ENCODE measurements at places on chromosomes 6 and 20.

DNA sequence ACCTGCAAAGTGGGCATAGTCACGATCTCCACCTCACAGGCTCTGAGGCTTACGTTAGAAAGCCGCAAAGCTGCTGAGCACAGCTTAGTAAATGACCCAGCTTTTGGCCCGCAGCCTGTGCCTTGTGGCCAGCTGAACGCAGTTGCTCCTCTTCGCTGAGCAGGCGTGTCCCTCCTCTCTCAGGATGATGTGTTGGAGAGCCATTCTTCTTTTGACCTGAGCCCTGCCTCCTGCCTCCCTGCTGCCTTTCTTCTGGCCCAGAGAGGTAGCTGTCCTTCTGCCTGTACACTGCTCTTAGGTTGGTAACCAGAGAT, 47.6 kb upstream of the MYL9 start:
- DNase-seq, result no peak

DNA sequence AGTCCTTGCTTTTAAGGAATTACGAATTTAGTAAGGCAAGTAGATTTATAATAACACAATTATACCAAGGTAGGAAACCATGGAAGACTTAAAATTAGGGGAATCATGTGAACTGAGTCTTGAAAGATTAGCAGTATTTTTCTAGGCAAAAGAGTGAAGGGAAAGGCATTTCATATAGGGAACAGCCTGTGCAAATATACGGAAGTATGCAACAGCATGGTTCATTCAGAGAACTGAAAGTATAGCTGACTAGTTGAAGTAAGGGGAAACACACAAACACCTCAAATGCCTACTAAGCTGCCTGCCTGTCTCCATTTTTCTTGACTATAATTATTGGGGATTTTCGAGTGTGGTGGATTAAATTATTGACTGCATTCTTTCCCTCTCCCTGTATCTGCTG, 39.0 kb upstream of the ECHDC1 start:
- DNase-seq, result no peak

DNA sequence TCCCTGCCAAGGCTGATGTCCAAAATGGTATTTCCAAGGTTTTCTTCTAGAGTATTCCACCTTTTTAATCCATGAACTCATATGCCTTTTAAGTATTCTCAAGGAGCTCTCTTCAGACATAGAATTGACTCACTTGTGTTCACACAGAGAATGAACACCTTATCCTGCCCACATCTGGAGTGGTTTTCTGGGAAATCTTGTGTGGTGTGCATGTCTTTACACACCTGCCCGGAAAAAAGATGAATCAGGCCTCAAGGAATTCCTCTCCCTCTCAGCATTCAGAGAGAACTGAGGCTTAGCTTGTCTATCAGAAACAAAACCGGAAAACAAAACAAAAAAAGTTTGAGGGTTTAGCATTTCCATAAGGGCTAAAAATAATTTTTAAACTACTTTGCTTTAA, 148.8 kb downstream of the TFAP2A start:
- no peak for DNase-seq

DNA sequence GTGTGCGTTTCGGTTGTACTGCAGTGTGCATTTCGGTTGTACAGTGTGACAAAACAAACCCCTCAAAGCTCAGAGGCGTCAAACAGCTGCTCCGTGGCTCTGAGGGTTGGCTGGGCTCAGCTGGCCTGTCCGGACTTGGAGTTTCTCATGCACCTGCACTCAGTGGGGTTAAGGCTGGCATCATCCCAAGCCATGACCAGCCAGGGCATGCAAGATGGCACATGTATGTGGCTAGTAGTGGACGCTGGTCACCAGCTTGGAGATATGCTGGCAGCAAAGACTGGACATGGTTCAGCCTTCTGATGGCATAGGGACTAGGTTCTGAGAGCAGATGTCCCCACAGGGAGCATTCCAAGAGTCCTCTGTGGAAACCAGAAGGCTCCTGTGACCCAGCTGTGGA, 187.2 kb downstream of the CDH4 start:
- no peak for DNase-seq

GRCh38 chr6:154352898-154353585, 3.6 kb downstream of the IPCEF1 start:
- no peak for DNase-seq

- no peak for DNase-seq
Observed at GRCh38 chr6:164108869-164109769, 694.6 kb downstream of the QKI start.

DNA sequence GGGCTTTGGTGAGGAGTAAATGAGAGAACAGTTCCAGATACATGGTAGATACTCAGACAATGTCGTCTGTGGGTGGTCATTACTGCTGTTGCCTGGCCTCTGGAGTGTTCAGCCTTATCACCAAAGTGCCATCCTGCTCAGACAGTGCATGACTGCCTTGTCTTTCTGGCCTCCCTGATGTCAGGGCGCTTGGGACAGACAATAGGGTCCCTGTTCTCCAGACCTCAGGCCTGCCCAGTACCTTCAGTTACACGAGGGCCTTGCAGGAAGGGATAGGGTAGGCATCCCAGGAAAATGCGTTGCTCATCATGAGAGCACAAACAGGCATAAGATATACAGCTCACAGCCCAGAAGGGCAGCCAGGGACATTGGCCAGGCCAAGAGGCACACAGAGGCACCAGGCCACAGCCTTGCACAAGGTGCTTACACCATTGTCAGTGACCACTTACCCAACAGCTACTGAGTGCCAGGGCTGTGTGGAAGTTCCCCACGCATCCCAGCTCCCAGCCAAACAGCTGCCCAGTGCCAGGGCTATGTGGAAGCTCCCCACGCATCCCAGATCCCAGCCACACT, 27.4 kb downstream of the BPIFB1 start:
- DNase-seq, result no peak

DNA sequence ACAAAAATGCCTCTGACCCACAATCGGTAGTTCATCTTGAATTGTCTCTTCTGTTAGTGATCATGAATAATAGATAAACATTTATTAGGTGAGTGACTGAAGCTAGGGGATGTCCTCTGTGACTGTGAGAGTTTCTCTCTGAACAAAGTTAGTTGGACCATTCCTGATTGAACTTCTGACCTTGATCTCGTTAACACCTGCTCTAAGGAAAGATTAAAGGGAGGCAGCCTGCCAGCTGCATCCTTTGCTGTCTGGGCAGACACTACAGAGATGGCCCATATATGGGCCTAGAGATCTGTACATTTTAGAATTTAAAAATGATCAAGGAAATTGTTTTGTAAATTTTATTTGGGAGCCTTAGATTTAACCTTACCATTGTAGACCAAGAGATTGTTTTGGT, 27.3 kb downstream of the MAPK14 start:
- DNase-seq, result no peak

Data from CD4-positive, alpha-beta T cell treated with Interleukin-6 for 4 hours (primary cell).